ENCODE measurements at places on chromosomes 2 and 18. TPM values are rescaled to one million over a fixed set of nuclear protein-coding genes. Genes with fewer than 3 reads are reported as not detected.

The KIAA2012 gene
- total RNA-seq: not detected

The HOXD13 gene
- not detected for total RNA-seq

The UGT1A9 gene
- total RNA-seq: not detected

The RNF152 gene
- total RNA-seq: 0.12 TPM

DNA sequence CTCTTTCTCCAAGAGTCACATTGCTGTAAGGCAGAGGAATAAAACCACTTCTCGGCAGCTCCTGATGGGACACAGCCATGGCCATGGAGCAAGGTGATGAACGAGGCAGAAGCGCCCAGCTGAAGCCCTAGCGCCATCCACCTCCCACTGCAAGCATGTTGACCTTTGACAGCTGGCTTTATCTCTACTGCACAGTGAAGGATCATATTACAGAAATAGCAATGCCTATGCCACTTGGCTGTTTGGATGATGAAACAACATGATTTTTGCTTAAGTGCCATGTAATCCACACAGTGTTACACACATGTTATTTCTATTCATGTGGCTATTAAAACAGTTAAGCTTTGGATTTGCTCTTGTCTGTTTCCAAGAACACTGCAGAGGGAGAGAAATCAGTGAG is 167.7 kb downstream of the VAPA start:
- H3K27ac ChIP-seq: no peak overlapping the region
- peaks cover 6% of the 10 kb centered on the region for H3K36me3 ChIP-seq
- H3K27me3 ChIP-seq: no peaks in the 10 kb centered on the region
- no peak for DNase-seq
- H3K4me3 ChIP-seq: no peak overlapping the region

- no peak for DNase-seq
- no peak overlapping the region for H3K4me3 ChIP-seq
- peaks cover 22% of the 10 kb centered on the region for H3K4me1 ChIP-seq
- no peak overlapping the region for H3K27ac ChIP-seq
- peaks cover 6% of the 10 kb centered on the region for H3K36me3 ChIP-seq
Measured at GRCh38 chr2:168158586-168158985, 88.8 kb downstream of the STK39 start.

DNA sequence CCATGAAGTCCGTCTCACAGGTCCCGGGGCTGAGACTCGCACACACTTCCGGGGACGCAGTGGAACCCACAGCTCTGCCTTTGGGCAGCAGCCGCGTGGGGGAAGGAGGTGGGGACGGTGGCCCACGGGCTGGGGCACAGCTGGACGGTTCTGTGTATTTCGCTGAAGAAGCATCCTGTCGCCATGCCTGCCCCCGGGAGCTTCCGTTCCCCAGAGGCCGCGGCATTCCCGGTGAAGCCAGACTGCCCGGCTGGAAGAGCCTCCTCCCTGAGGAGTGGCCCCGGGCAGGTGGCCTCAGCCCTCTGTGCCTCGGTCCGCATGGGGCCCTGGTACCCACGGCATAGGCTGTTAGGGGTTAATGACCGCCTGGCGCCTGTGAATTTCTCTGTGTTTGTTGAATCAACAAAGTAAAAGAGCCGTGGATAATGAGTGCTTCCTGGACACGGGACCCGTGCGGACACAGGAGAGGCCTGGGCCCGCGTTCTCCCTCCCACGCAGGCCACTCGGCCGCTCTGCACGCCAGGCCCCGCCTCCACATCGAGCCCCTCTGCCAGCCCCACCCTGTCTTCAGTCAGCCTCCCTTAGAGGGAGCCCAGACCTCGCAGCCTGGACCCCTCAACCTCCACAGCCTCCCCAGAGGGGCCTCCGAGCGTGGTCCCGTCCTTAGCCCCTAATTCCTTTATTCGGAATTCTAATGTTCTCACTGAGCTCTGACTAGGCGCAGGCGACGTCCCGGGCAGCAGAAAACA is 51.0 kb downstream of the KCNG2 start:
- no peak overlapping the region for H3K4me3 ChIP-seq
- DNase-seq: no peak
- no peaks in the 10 kb centered on the region for H3K36me3 ChIP-seq

- no peak for DNase-seq
- no peaks in the 10 kb centered on the region for H3K27me3 ChIP-seq
- no peak overlapping the region for H3K4me3 ChIP-seq
- H3K4me1 ChIP-seq: peaks cover 2% of the 10 kb centered on the region
- no peak overlapping the region for H3K27ac ChIP-seq
- H3K36me3 ChIP-seq: no peaks in the 10 kb centered on the region
Measured at GRCh38 chr2:127581050-127581345, 45.5 kb downstream of the MYO7B start.

DNA sequence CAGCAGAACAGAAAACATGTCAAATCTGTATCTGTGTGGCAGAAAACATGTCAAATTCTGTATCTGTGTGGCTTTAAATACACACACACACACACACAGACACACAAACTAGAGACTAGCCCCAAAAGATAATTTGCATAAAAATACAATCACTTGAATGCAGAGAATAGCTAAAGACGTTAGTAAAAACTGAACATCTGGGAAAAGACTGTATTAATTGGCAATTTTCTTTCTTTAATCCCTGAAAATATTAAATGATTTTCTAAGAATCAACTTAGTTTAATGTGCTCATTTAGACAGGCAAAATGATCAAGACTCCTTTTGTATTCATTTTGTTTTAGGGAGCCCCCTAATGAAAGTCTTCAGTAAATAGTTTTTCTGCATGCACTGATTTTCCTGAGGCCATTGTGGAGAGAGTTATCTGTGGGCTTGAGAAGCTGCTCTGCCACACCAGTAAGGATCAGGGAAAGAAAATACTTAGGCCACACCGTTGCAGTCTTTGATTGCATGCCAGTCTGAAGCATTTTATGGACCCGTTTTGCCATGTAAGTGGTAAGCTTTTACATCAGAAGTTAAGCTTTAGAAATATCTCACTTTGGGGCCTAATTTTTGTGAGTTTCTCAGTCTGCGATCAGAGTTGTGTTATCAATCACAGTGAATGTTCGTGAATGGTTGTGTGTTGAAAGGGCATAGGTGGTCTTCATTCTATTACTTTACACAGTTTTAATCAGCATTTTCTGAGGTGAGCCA is 2.2 kb downstream of the SPATS2L start:
- no peak overlapping the region for H3K27ac ChIP-seq
- DNase-seq: no peak
- H3K36me3 ChIP-seq: peaks cover 5% of the 10 kb centered on the region
- H3K4me3 ChIP-seq: no peak overlapping the region
- H3K27me3 ChIP-seq: peaks cover 28% of the 10 kb centered on the region

DNA sequence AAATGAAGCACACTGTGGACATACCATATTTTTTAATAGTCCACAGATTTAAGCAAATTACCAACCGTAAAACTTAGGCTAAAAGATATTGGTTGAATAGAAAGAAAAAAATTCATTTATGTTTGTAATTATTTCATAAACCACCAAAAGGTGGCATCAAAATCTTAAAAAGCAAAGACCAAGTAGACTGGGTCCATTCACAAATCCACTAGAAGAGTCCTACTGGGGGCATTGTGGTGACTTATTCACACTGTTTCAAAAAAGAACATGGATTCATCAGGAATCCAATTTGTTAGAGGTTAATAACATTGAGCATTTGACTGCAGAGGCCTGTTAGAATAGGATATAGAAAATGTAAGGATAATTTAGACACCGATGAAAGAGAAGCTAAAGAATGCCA is 194.9 kb upstream of the KYNU start:
- no peaks in the 10 kb centered on the region for H3K4me1 ChIP-seq
- no peak for DNase-seq
